Fibroblast of skin of abdomen (primary cell): ENCODE measurements at places on chromosomes 4 and X.

DNA sequence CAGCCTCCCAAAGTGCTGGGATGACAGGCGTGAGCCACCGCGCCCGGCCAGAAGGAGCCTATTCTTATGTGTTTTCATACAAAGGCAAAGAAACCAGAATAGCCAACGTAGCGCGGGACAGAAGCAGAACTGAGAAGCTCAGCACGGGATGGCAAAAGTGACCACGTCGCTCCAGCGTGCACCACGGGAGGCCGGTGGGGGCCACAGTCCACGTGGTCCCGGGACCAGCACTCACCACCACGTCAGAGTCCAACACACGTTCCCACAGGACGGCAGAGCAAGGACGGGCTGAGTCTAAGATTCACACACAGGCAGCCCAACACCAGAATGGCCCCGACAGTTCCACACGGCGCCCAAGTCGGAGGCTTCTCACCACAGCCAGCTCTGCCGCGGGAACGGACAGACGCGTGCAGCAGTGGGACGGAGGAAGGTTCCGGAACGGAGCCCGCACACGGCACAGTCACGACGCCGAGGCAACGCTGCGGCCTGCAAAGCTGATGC lies 18.8 kb upstream of the GTPBP6 start:
- DNase-seq = no peak

- no peak for DNase-seq
These were observed 65.5 kb upstream of the TRIM2 start for GRCh38 chr4:153138736-153139135.

DNA sequence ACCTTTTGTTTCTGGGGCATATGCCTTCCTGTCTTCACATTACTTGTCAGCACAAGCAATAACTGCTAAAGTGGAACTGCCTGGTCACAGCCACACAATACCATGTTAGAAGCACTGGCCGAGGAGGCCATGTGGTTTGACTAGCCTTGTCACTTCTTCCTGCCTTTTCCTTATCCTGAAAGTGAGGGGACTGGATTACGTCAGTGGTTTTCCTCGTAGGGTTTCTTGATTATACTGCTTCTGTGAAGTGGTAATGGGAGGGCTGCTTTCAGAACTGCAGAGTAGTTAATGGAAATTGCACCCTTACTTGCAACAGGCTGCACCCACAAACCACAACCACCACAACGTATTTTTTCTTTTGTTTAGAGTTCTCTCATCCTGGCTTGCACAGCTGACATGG lies 26.6 kb downstream of the ZRSR2 start:
- DNase-seq = peak; percentile 10

DNA sequence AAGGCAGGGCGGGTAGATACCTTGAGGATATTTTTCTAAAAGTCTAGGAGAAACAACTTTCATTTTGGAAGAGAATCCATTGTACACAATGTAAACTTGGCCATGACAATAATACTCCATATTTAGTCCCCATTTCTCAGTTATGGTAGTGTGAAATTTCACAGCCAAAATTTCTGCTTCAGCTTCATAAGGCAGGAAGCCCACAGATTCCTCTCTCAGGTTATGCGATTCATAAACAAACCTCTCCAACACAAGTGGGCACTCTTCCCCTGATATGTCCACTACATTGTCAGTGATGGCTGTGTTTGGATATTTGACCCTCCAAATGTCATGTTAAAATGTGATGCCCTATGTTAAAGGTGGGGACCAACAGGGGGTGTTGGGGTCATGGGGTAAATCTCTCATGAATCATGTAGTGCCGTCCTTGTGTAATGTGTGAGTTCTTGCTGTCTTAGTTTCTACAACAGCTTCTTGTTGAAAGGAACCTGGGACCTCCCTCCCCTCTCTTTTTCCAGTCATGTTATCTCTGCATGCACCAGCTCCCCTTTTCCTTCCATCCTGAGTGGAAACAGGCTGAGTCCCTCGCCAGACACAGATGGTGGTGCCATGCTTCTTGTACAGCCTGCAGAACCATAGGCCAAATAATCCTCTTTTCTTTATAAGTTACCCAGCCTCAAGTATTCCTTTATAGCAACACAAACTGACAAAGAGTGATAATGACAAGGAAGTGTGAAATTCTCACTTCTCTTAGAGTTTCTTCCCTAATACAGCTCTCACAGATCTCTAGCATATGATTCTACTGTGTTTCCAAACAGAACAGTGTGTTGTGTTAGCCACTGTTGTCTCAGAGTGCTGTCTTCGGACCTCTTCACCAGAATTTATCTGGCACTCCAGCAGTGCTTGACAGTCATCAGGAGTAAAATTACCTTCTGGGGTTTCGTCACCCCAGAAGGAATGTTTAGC lies 598.4 kb upstream of the GNPDA2 start:
- DNase-seq = no peak

GRCh38 chr4:138588501-138588900 lies 346.4 kb upstream of the SLC7A11 start:
- no peak for DNase-seq

GRCh38 chr4:175787948-175788347 lies 24.1 kb downstream of the GPM6A start:
- DNase-seq = no peak

DNA sequence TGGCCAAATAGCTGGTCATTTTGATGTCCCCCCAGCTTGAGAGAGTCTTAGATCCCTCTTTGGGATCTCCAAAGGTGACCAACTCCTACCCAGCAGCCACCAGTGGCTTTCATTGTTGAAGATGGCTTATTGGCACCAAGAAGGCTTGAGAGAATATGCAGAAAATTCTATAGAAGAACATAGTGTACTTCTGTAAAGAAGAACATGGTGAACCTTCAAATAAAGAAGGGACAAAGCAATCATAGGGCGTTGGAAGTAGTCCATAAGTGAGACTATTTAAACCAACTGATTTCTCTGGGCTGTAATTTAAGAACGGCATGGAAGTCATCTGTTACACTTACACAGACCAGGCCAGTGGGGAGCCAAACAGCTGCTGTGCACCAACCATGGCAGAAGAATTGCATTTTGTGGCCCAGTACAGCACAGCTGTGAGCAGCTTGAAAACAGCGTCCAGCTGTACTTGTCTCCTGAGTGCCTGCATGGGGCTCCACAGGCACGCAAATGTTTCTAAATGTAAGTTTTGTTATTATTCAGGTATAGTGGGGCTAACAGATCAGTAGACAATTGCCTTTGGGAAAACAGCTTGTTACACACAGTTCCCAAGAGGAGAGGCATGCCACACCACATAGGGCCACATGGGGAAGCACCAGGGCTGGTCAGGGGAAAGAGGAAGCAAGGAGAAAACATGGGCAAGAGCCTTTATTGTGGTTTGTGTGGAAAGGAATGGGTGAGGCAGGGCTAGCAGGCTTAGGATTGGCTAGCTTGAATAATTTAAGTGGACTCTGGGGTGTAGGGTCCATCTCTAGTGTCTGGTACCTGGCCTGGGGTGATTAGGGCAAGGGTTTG lies 125.0 kb downstream of the ARHGAP6 start:
- DNase-seq = no peak

GRCh38 chr4:21819086-21819485 lies 129.5 kb downstream of the KCNIP4 start:
- peak; percentile 35 for DNase-seq

DNA sequence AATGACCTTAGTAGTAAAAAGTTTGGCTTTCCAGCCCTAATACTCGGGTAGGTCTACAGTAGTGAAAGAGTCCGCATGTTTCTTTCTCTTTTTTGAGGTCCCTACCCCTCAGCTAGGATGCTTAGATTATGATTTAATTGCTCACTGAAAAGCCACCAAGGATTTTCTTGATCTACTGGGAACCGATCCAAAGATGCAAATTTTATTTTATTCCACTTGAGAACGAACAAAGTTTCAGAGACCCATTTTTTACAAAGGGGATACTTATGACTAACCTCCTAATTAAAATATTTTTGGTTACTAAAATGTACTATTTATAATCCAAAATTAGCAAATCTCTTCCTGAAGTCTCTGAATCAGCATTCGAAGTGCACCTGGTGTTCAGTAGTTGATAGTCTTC lies 14.3 kb upstream of the PDHA2 start:
- DNase-seq = no peak

GRCh38 chrX:129561453-129561852 lies 21.4 kb downstream of the OCRL start:
- no peak for DNase-seq

DNA sequence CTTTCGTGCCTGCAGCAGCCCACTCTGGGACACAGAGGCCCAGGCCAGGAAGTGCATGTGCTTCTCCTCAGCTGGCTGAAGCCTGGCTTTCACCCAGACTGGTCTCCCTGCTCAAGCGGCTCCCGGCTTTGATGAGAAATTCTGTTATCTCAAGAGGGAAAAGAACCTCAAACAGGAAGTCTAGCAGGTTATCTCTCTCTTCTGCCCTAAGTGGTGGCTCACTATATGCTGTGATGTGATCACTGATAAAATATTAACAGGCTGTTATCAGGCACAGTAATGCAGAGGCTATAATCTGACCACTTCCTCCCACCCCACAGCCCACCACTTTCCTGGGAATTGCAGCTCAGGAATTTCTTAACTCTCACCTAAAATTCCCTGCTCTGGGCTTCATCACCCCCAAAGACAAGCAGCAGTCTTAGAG lies 13.3 kb downstream of the CLDN2 start:
- DNase-seq = no peak

GRCh38 chrX:22666441-22666840 lies 333.3 kb upstream of the DDX53 start:
- no peak for DNase-seq

DNA sequence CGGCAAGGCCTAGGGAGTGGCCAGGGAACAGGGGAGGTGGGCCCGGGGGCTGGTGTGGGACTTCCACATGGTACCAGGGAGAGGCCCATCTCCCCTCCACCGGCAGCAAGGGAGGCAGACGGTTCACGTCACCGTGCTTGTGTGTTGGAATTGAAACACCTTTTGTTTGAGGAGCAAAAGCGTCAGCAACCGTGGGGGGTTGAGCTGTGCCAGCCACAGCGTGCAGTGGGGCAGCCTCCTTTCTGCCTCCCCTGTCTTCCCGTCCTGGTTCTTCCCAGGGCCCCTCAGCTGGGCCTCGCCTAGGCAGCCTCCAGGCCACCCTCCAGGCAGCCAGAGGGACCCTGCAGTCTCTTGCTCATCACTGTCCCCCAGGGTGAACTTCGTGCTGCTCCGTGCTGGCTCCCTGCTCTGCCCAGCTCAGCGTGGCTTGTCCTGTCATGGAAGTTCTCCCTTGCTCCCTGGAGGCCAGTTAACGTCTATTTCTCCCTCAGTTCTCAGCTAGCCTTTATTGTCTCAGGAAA lies 32.1 kb upstream of the HGFAC start:
- no peak for DNase-seq

DNA sequence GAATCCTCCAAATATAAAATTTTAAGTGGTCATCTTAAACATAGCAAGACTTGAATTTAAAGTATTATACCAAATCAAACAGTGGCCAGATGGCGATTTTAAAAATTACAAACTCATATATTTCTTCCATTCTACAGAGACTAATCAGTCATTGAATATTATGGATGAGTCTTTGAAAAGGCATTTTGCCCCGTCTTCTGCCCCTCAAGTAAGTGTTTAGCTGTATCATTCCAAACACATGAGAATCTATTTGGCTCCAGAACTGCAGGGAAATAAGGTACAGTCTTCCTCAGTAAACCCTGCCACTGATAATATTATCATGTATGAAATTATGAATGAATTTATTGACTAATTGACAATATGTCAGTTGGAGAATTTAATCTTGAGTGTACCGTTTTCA lies 191.0 kb downstream of the SLC7A11 start:
- peak; percentile 72 for DNase-seq

DNA sequence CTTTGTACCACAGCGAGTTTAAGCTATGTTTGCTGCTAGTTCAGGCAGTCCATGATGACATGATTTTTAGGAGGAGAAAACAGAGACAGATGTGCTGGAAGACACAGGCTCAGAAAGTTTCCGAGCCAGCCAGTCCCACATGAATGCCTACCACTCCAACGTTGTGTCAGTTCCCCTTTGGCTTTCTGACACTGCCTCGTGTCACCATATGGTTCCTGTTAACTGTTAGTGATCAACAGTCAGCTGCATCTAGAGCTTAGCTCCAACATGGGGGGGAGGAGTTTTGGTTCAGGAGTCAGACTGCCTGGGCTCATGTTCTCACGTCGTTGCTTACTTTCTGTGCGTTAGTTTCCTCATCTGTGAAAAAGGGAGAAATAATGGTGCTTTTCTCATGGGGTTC lies 343.7 kb downstream of the MID1IP1 start:
- peak; percentile 20 for DNase-seq

GRCh38 chrX:3252744-3253143 lies 93.7 kb downstream of the MXRA5 start:
- DNase-seq = no peak

DNA sequence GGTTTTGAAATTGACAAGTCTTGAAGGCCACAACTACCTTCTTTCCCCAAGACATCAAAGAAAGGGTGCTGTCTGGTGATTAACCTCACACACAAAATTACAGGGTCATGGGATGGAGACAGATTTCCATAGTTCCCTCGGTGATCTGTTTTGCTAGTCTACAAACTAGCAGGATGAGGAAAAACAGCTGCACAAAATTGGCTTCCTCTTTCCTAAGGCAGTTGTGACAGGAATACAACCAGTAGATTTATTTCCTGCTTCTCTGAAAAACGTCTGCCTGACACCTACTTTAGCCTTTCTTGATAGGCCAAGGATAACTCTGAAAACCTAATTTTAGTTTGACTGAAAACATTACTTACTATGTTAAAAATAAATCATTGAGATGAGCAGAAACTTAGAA lies 39.6 kb downstream of the DKK2 start:
- no peak for DNase-seq
